ENCODE measurements at places on chromosomes 11 and 22.

DNA sequence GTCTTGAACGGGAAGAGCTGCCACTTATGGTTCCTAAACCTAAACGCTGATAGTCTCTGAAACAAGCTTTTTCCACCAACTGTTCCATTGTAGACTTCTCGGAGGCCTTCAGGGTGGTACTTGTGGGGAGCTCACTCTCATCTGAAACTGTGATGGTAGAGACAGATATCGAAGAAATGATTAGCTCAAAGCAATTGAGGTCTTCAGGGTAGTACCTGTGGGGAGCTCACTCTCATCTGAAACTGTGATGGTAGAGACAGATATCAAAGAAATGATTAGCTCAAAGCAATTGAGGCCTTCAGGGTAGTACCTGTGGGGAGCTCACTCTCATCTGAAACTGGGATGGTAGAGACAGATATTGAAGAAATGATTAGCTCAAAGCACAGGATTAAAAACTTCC is 175.7 kb downstream of the SWAP70 start:
- peak; percentile 4 for DNase-seq

DNA sequence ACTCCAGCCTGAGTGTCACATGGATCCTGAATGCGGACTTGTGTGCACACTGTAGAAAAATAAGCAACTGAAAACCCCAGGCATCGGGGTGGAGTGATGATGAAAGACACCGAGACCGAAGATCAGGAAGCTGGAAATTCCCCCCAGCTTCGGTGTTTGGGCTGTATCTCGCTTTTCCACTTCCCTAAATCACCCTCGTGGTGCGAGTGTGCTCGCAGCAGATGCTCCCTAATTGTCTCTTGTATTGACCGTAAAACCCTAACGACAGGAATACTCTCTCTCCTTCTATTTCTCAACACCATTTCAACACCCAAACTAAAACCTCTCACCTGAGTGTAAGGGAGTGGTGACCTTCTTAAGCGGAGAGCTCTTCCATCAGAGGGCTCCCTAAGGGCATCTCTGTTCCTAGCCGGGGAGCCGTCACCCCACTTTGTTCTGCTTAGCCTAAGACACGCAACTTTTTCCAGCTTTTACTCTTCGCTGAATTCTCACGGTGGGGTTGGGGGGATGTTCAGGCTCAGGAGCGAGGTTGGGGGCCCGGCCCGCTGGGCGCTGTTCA is 635 bp upstream of the GRK3 start:
- peak; percentile 23 for DNase-seq

GRCh38 chr11:1844221-1845094 is 5.7 kb downstream of the TNNI2 start:
- DNase-seq: no peak

DNA sequence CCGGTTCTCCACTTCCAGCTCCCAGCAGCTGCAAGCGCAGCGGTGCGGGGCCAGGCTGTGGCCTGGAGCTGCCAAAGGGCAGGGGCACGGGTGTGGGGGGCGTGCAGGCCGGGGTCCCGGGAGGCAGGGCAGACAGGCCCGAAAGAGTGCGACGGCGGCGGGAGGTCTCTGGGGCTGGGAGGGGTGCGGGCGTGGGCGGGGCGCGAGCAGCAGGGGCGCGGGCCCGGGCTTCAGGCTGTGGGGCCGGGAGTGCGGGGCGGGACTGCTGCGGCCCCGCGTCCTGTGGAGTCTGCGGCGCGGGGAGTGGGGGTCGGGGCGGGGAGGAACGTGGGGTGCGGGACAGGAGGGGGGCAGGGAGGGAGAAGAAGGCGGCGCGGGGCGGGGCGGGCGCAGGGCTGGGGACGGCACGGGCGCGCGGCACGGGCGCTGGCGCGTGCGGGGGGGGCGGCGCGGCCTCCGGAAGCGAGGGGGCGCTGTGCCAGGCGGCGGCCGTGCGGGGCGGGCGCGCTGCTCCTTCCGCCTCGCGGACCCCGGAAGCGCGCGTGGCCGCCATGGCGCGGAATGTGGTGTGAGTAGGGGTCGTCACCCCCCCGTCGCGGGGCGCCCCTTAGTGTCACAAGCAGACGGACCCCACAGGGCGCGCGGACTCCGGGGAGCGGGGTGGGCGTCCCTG is at the start of gene MRPL23:
TSS of gene MRPL23 (plus strand) at position 521 of the 673 bp plus-strand sequence. CDS start at position 552, 31 bp downstream.
- DNase-seq: no peak

GRCh38 chr22:50443801-50444625 is 30.8 kb downstream of the SBF1 start:
- no peak for DNase-seq

DNA sequence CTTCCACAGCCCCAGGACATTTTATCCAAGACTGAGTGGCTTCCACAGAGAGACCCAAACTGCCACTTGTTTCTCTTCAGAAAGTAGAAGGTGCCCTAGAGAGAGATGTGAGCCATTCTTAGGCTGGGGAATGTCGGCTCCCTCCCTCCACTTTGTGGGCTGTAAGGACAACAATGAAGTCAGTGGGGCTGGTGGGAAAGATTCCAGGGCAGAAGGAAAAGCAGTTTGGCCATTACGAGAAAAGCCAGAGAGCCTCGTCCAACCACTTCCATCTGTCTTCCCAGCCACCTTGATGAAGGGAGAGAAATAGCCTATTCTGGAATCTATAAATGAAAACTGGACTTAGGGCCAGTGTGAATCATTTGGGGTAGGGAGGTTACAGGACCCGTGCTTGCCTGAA is 382.5 kb downstream of the NXPE2 start:
- DNase-seq: no peak

GRCh38 chr11:73114835-73115220 is 27.3 kb downstream of the FCHSD2 start:
- DNase-seq: no peak

- DNase-seq: peak; percentile 33
Observed at GRCh38 chr11:67492801-67493547, 10.1 kb downstream of the AIP start.

DNA sequence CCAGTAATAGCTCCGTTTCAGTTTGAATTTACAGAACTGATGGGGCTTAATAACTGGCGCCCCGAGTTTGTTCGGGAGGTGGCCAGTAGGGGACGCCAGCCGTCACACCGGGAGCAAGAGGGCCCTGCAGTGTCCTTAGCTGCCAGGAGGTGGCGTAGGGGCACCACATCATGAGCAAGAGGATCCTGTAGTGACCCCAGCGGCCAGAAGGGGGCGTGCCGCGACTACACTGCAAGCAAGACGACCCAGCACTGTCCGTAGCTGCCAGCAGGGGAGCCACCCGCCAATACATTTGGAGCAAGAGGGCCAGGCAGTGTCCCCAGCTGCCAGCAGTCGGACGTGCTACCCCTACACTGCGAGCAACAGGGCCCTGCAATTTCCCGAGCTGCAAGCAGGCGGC is 663.7 kb upstream of the B3GAT1 start:
- peak; percentile 65 for DNase-seq

- DNase-seq: no peak
Observed at GRCh38 chr11:125376117-125376516, 119.9 kb downstream of the FEZ1 start.

- no peak for DNase-seq
Observed at GRCh38 chr22:30332551-30332950, 5.8 kb upstream of the TBC1D10A start.

DNA sequence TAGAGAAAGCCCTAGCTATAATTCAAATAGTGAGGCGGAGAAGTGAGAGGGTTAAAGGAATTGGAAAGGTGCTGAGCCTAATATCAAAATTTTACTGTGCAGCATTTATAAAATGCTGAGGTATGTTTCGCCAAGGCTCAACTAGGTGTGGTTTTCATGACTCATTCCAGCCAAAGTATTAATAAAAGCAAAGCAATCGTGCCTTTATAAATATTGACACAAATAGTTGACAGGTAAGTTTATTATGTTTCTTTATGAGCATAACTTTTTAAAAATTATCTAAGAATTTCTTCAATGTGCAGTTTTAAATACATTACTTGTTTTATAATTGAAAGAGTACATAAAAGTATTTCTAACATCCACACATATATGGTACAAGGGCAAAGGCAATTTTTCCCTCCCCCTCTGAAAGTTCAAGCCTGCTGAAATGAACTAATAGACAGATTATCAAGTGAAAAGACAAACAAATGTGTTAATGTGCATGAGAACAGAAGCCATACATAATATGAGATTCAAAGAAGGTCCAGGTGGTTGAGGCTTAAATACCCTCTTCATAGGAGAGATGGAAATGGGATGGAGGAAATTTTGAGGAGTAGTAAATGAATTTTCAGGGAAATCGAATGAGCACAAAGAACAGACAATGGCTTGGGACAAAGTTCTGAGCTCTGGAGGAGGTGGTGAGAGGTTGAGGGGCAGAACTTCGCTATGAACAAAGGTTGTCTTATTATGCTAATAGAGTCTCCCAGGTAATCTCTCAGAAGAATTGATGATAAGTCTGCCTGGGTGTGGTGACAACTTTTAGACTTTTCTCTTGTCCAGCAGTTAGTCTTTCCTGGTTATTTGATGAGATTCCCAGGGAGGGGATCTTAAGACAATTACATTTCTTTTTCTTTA is 326.5 kb downstream of the BUD13 start:
- DNase-seq: no peak

DNA sequence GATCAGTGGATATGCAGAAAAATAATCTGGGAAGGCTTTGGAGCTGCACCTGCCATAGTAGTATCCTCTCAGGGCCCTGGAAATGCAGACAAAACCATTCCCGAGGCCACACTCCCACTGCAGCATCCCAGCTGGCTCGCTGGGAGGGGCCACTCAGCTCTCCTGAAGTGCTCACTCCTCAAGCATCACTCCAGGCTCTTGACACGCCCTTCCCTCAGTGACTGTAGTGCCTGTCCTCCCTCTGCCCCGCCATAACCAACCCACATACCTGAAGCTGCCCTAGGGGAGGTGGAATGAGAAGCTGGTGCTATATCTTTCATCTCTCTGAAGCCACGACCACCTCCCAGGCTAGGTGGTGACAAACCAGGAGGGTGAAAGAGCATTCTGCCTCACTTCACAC is 4.8 kb downstream of the DSCAML1 start:
- no peak for DNase-seq

DNA sequence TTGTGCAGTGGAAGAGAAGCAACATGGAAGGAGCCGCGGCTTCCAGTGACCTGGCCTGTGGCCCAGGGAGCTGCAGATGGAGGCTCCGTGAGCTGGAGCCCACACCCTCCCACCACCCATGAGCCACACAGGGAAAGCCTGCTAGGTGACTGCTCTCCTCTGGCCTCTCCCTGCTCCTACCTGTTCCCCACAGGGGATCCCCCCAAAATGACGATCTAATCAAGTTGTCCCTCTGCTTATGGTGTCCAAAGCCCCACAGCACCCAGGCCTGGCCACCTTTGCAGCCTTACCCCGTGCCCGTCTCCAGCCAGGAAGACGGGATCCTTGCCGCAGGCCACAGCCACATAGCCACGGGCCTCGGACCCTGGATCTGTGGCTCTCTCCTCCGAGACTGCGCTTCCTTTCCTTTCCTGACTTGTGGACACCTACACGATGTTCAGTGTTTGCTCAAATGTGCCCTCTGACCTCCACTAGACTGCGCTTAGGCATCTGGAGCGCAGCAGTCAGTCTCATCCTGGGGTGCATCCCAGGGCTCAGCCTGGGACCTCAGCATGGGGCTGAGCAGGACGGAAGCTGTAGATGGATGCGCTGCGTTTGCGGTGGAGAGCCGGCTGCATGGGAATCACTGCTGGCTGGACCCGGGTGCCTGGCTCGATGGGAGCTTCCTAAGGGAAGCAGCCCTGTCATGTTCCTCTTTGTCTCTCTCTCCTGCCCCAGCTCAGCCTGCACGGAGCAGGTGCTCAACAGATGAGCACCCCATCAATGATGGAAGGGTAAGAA is 133.3 kb downstream of the ST3GAL4 start:
- DNase-seq: no peak

- DNase-seq: peak; percentile 14
Observed at GRCh38 chr11:22752908-22753310, 76.7 kb downstream of the SVIP start.

- no peak for DNase-seq
Observed at GRCh38 chr22:47565607-47566006, 803.2 kb downstream of the TBC1D22A start.

GRCh38 chr22:20238901-20239675 is 29.0 kb downstream of the RTN4R start:
- DNase-seq: no peak

- peak; percentile 59 for DNase-seq
Observed at GRCh38 chr11:113690619-113691569, 15.2 kb downstream of the TMPRSS5 start.

- DNase-seq: no peak
Observed at GRCh38 chr11:111510311-111510710, 1.9 kb downstream of the BTG4 start.

DNA sequence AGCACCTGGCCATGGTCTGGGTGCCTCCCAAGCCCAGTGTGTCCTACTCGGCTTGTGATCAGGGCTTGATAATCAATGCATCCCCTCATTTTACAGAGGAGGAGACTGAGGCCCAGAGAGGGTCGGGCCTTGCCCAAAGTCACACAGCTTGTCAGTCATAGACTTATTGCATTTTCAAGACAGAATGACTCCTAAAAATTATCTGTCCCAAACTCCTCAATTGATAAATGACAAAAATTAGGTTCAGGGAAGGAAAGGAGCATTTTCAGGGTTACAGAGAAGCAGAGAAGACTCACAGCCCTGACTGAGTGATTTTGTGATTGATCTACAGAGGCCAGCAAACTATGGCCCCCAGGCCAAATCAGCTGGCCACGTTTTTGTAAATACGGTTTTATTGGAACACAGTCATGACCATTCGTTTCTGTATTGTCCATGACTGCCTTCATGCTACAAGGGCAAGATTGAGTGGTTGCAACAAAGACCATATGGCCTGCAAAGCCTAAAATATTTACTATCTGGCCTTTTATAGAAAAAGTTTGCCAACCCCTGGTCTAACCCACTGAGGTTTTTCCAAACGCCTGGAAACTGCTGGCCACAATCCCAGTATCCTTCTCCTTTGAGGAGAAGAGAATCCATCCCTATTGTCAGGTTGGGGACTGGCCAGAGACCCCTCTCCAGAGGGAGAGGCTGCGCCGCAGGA is 35.1 kb upstream of the NAV2 start:
- no peak for DNase-seq

- DNase-seq: no peak
Observed at GRCh38 chr11:125290263-125290662, 125.7 kb downstream of the PKNOX2 start.

GRCh38 chr11:100925935-100926334 is 203.7 kb downstream of the PGR start:
- DNase-seq: peak; percentile 46

GRCh38 chr22:28381429-28382167 is 298.0 kb downstream of the TTC28 start:
- DNase-seq: no peak
